ENCODE measurements at places on chromosomes 16 and 17. TPM values are rescaled to one million over a fixed set of nuclear protein-coding genes. Genes with fewer than 3 reads are reported as not detected.

Gene ACSF3
- total RNA-seq, result 13.8 TPM

Gene COA3
- 121 TPM for total RNA-seq

Gene WNT9B
- not detected for total RNA-seq

Gene KRT28
- total RNA-seq, result not detected

Gene MIEF2
- total RNA-seq, result 9.3 TPM

Gene MAPK7
- total RNA-seq, result 27.9 TPM

Gene KCTD11
- 11.4 TPM for total RNA-seq

Gene ABCA8
- total RNA-seq, result 0.61 TPM

Gene KCNH6
- 0.02 TPM for total RNA-seq

Gene DUXB
- 0.08 TPM for total RNA-seq

All from A549 treated with dexamethasone at 1 μM for 4 hours (cell line).